ENCODE measurements at places on chromosomes 11 and 22. TPM values are rescaled to one million over a fixed set of nuclear protein-coding genes. Genes with fewer than 3 reads are reported as not detected.

DNA sequence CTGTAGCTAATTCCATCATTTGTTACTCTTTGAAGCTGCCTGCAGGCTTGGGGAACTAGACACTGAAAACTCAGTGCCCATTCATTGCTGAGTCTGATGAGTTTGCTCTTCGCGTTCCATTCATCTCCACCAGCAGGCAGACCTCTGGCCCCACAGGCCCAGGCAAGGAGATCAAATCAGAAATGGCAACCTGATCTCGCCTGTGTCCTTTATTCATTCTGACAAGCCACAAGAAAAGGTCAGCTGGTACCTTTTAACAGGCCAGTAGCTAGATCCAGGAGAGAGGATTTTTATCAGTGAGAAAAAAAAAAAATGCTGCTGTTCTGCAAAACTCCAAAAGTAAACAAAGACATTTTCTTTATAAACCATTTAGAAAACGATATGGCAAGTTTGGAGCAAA is 742.5 kb downstream of the ETS1 start:
- no peak for DNase-seq
- no peak overlapping the region for H3K4me3 ChIP-seq
- no peaks in the 10 kb centered on the region for H3K27me3 ChIP-seq

DNA sequence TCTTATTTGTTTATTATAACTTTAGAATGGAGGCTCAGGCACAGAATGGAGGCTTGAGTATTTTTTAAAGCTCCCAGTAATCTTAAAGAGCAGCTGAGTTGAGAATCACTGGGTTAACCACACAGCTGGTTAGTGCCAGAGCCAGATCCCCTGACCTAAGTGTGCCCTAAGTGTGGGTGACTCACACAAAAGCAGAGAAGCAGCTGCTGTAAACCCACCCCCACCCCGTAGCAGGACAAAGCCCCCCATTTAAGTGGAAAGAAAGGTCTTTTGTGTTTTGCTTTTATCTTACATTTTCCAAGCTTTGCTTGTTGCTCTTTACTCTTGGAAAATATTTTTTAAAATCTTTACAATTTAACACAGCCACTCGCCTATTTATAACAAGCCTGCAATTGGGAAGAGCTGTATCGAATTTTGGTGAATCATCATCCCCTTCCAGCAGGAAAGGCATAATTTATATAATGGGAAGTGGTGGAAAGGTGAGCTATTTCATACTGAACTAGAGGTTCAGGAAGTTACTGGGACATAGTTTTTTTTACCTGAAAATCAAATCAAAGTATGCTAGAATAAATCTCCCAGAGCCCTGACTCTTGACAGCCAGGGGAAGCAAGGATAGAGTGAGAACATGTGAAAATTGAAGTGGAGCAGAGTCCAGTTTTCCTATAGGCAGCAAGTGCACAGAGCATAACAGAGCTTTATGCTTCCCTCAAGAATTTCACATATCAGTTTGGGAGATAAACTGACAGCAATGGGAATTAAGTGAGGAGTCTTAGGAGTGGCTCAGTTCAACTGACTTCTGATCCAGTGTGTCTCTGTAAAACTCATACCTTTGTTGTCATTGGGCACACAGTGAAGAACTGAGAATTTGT is 405.7 kb downstream of the AASDHPPT start:
- no peak overlapping the region for H3K27ac ChIP-seq
- H3K4me1 ChIP-seq: peaks cover 5% of the 10 kb centered on the region
- H3K4me3 ChIP-seq: no peak overlapping the region
- no peak for DNase-seq
- H3K36me3 ChIP-seq: no peaks in the 10 kb centered on the region

DNA sequence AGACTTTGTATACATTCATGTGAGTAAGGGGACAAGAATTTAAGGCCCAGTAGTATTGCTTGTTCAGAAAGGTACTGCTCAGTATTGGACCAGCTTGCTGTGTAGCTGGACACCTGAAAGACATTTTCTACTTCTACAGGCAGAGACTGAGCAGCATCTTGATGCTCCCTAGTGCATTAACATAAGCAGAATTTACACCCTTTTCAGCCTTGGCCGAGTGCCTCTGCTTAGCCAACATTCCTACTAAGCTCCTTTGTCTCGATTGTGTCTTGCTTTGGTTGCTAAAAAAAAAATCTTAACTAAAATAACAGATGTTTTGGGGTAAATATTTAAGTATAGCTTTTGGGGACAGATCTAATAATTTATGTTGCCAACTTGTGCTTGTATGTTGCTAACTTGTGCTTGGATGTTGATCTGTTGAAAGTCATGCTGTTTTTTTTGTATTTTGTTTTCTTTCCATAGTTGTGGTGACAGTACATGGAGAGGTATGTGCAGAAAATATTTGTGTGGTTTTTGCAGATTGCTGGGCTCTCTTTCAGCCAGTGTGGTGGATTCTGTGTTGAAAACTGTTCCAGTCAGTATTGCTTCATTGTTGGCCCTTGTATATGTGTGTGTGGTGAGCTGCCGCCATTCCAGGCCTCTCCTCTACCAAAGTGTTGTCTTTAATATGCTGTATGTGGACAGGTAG is 3.7 kb downstream of the PTS start:
- H3K4me1 ChIP-seq: peaks cover 13% of the 10 kb centered on the region
- no peak overlapping the region for H3K4me3 ChIP-seq
- no peak for DNase-seq
- H3K36me3 ChIP-seq: peaks cover 17% of the 10 kb centered on the region

DNA sequence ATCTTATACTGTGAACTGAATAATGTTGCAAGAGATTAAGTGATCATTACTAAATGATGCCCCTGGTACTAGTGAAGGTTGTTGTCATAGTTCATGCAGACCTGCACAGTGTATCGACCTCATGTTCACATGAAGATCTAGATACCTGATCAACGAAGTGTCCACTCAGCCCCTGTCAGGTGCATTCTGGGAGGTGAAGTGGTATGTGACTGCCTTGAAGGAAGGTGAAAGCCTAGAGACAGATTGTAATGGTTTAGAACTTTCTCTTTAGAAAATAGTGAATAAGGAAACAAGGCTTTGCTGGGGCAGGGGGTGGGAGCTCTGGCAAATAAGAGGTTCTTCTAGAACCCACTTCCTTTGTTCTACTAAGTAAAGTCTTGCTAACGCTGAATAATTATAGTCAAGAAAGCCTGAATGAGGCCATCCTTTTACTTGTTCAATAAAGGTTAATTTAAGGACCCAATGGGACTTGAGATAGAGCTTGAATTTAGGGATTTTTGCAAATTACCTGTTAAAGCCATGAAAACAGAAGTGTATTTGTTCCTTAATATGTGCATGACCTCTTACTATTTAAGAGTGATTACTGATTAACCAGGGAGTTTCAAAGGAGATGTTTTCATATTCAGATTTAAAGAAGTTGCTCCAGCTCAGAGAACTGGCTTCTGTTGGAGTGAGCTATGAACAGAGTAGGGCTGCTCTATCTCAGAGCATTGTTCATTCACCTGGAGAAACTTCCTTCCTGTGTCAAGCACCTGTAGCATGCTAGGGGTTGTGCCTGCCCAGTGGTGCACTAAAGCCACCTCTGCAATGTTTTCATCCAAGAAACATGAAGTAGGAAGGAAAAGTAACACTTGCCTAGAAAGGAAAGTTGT is 45.3 kb downstream of the C22orf31 start:
- H3K36me3 ChIP-seq: peaks cover 6% of the 10 kb centered on the region
- peaks cover 10% of the 10 kb centered on the region for H3K4me1 ChIP-seq
- H3K27ac ChIP-seq: no peak overlapping the region
- peaks cover 2% of the 10 kb centered on the region for H3K27me3 ChIP-seq
- H3K4me3 ChIP-seq: no peak overlapping the region
- DNase-seq: no peak

DNA sequence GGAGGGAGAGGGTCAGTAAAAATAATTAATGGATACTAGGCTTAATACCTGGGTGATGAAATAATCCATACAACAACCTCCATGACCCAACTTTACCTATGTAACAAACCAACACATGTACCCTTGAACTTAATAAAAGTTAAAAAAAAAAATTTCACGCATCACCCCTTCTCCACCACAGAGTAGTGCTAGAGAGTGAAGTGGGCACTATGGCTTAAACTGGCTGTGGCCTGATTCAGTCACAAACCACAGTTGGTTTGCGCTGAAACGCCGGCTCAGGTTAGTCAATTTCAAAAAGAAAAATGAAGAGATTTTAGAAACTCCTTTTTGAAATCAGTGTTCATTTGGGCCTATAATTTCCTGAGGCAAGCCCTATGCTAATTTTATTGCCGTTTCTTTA is 144.3 kb downstream of the TRPC6 start:
- no peak overlapping the region for H3K4me3 ChIP-seq
- no peaks in the 10 kb centered on the region for H3K4me1 ChIP-seq
- no peak overlapping the region for H3K27ac ChIP-seq
- H3K27me3 ChIP-seq: peaks cover 5% of the 10 kb centered on the region
- H3K36me3 ChIP-seq: no peaks in the 10 kb centered on the region

GRCh38 chr22:20937794-20938671 is 20.8 kb downstream of the CRKL start:
- peaks cover 16% of the 10 kb centered on the region for H3K36me3 ChIP-seq
- H3K27ac ChIP-seq: no peak overlapping the region
- H3K27me3 ChIP-seq: no peaks in the 10 kb centered on the region
- no peak for DNase-seq
- H3K4me3 ChIP-seq: peak overlapping the region; percentile 8

DNA sequence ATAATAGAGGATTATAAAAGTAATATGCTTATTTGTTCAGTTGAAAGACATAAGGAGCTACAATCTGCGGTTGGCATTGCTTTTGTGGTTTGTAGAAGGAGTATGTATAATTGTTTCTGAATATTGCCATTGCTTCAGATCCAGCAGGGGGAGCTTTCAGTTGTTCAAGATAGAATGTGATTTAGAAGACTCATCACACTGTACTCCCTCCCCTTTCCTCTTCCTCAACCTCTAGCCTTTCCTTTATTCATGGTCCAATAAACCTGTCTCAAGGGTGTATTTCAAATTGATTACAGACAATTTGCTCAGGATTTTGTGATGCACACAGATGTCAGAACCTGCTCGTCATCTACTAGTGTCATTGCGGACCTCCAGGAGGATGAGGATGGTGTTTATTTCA is 9.8 kb downstream of the PRMT3 start:
- H3K27me3 ChIP-seq: no peaks in the 10 kb centered on the region
- no peak overlapping the region for H3K27ac ChIP-seq
- no peaks in the 10 kb centered on the region for H3K36me3 ChIP-seq
- H3K4me3 ChIP-seq: no peak overlapping the region
- H3K4me1 ChIP-seq: no peaks in the 10 kb centered on the region
- DNase-seq: peak; percentile 10

GRCh38 chr11:10400856-10401255 is 54.2 kb upstream of the AMPD3 start:
- no peaks in the 10 kb centered on the region for H3K36me3 ChIP-seq
- no peaks in the 10 kb centered on the region for H3K4me1 ChIP-seq
- H3K27me3 ChIP-seq: peaks cover 2% of the 10 kb centered on the region
- H3K27ac ChIP-seq: no peak overlapping the region
- no peak for DNase-seq

DNA sequence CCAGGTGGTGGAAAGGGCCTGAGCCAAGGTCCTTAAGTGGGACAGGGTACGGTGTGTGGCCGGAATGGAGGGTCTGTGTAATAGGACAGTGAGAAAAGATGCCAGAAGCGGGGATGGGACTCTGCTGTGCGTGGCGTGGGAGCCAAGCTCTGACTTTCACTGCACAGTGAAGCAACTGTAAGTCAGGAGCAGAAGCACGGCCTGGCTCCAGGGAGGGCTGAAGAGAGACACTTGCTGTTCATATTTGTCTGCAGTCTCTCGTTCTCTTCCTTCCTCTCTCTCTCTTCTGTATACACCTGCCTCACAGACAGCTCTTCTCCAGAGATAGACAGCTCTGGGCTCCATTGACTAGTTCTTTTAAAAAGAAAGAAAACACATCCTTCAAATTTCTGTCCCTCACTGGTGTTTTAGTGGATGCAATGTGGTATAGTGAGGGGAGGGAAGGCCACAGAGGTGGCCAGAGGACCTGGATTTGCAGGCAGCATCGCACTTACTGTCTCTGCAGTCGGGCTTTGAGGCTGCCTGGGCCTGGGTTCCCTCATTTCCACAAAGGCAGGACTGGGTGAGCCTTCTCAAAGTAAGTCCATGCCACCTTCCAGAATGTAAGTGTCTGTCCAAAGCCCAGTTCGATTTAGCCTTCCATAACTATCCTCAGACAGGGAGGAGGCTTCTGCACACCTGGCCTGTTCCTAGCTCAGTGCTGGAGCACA is 2.1 kb downstream of the IL17RA start:
- H3K27me3 ChIP-seq: peaks cover 15% of the 10 kb centered on the region
- peaks cover 45% of the 10 kb centered on the region for H3K4me1 ChIP-seq
- H3K4me3 ChIP-seq: peak overlapping the region; percentile 96
- H3K36me3 ChIP-seq: peaks cover 7% of the 10 kb centered on the region

- H3K36me3 ChIP-seq: no peaks in the 10 kb centered on the region
- H3K27ac ChIP-seq: no peak overlapping the region
- no peak overlapping the region for H3K4me3 ChIP-seq
- peaks cover 13% of the 10 kb centered on the region for H3K4me1 ChIP-seq
Observed at GRCh38 chr22:39289975-39290720, 29.3 kb downstream of the RPL3 start.

DNA sequence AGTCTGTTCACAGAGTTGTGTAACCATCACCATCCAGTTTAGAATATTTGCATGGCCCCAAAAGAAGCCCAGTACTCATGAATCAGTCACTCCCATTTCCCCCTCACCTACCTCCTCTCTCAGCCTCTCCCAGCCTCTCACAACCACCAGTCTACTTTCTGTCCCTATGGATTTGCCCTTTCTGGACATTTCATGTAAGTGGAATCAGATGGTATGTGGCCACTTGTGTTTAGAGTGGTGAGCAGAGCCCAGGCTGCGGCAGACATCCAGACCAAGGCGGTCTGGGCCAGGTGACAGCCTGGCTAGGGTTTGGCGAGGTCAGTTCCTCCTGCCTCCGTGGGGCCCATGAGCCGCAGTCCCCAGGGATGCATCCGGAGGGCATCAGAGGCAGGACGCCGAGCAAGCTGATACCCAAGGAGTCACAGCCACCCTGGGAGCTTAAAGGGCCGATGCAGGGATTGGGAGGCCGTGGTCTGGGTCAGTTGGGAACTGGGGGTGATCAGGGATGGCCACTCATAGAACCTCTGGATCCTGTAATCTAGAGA is 53.3 kb upstream of the CLDN5 start:
- no peak for DNase-seq
- H3K27ac ChIP-seq: no peak overlapping the region
- H3K4me3 ChIP-seq: no peak overlapping the region
- peaks cover 39% of the 10 kb centered on the region for H3K4me1 ChIP-seq
- H3K36me3 ChIP-seq: no peaks in the 10 kb centered on the region
- peaks cover 7% of the 10 kb centered on the region for H3K27me3 ChIP-seq

GRCh38 chr11:25734591-25735211 is 597.2 kb upstream of the ANO3 start:
- H3K27me3 ChIP-seq: peaks cover 2% of the 10 kb centered on the region
- no peak overlapping the region for H3K27ac ChIP-seq
- DNase-seq: peak; percentile 30
- no peak overlapping the region for H3K4me3 ChIP-seq
- H3K4me1 ChIP-seq: no peaks in the 10 kb centered on the region

Gene PLEKHA7
- 8.2 TPM for total RNA-seq

Gene IMMP1L
- total RNA-seq: 20.9 TPM

Gene FAM180B
- total RNA-seq: 0.31 TPM

Gene SPON1
- 120 TPM for total RNA-seq

Gene ISX
- total RNA-seq: not detected

Gene HEPN1
- not detected for total RNA-seq
